Stomach (tissue), 19 donors: ENCODE measurements at places on chromosomes 1 and 21.
A peak's percentile ranks its signal among the peaks of the same experiment; 100 is the strongest.

GRCh38 chr21:32334980-32335531 is 36.4 kb downstream of the MRAP start:
- no peak overlapping the region for H3K27ac ChIP-seq
- no peak for DNase-seq
- no peaks in the 10 kb centered on the region for H3K27me3 ChIP-seq
- no peaks in the 10 kb centered on the region for H3K4me1 ChIP-seq
- no peak overlapping the region for H3K4me3 ChIP-seq

DNA sequence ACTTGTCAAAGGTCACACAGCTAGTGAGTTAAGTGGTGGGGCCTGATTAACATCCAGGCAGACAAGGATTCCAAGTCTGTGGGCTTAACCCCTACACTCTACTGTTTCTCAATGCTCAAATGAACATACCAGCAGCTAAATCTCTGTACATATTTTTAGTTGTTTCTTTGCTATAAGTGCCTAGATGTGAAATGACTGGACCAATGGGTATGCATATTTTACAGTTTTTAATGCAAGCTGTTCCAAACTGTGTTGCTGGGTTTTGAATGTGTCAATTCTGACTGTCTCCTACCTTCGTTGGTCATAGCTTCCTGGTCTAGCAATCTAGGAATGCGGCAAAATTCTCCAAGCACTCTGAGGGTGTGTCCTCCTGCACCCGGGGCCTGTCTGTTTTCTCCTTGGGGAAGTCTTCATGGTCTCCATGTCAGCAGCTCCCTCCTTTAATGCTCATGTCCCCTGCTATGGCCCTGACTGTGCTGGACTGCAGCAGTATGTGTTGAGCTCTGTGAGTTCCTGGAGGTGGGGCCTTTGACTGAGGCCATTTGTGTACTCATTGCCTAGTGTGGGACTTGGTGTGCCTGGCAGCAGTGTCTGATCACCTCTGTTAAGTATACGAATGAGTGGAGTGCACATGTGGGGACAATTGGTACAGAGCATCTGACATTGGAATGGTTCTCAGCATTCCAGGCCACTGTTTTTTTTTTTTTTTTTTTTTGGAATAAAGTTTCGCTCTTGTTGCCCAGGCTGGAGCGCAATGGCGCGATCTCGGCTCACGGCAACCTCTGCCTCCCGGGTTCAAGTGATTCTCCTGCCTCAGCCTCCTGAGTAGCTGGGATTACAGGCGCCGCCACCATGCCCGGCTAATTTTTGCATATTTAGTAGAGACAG is 72.9 kb upstream of the SLC2A1 start:
- H3K4me3 ChIP-seq = no peak overlapping the region
- no peaks in the 10 kb centered on the region for H3K36me3 ChIP-seq
- no peak for DNase-seq
- H3K27me3 ChIP-seq = no peaks in the 10 kb centered on the region
- H3K27ac ChIP-seq = no peak overlapping the region
- H3K4me1 ChIP-seq = peaks cover 12% of the 10 kb centered on the region

DNA sequence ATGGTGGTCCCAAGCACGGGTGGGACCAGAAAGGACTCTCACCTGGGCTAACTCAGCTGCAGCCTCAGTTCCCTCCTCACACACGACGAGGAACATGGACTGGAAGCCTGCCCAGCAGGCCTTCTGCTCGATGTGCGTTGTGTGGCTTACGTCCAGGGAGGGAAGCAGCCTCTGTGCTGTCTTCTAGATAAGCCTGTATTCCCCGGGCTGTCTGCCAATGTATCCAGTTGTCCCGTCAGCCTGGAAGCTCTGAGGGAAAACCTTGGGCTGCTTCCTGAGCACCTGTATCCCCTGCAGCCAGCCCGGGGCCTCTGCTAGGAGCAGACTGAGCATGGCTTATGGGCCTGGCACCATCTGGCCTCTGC is 10.5 kb downstream of the PCSK9 start:
- no peaks in the 10 kb centered on the region for H3K36me3 ChIP-seq
- no peak overlapping the region for H3K27ac ChIP-seq
- H3K4me1 ChIP-seq = no peaks in the 10 kb centered on the region
- H3K4me3 ChIP-seq = no peak overlapping the region

DNA sequence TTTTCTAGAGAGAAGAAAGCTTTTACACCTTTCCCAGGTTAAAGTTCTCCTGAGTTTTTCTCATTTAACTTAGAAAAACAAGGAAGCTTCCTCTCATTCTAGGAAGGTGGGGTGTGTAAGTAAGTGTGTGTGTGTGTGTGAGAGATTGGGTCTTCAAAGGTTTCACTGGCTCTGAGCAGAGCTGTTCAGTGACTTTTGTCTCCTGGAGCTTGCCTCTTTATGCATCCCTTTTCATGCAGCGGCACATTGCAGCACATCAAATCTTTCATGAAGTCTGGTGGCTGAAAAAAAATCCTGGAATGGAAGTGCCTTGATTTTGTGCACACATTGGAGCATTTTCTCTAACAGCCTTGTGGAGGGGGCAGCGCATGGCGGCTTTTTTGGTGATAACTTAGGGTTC is 3.4 kb downstream of the GPA33 start:
- no peaks in the 10 kb centered on the region for H3K4me1 ChIP-seq
- H3K36me3 ChIP-seq = no peaks in the 10 kb centered on the region
- H3K4me3 ChIP-seq = no peak overlapping the region
- H3K27ac ChIP-seq = no peak overlapping the region
- DNase-seq = no peak
- no peaks in the 10 kb centered on the region for H3K27me3 ChIP-seq

DNA sequence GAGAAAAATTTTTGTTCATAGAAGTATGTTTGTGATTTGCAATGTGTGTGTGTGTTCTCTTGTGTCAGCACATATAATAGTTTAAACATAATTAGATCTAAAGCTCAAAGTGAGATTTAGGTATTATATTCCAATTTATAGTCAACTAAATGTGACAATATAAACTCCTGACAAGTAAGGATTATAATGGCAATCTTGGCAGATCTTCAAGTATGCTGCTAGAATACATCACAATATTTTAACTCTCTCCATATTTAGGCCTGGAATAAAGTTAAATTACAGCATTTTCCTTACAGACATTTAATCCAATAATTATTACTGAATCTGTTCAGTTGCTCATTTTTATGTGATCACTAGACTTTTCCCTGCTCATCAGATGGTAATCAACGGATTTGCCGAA is 65.8 kb downstream of the LYPLAL1 start:
- H3K27ac ChIP-seq = no peak overlapping the region
- no peaks in the 10 kb centered on the region for H3K27me3 ChIP-seq
- no peak overlapping the region for H3K4me3 ChIP-seq

GRCh38 chr21:14095056-14095455 is 115.7 kb downstream of the LIPI start:
- DNase-seq = no peak
- no peak overlapping the region for H3K4me3 ChIP-seq
- H3K36me3 ChIP-seq = peaks cover 9% of the 10 kb centered on the region
- H3K27ac ChIP-seq = no peak overlapping the region
- no peaks in the 10 kb centered on the region for H3K4me1 ChIP-seq

GRCh38 chr1:153565529-153566374 is at the start of gene S100A2:
Gene S100A2 (minus strand): TSS chr1:153565844. CDS start chr1:153563877, 1,967 bp downstream.
- H3K27me3 ChIP-seq = no peaks in the 10 kb centered on the region
- H3K4me1 ChIP-seq = peaks cover 33% of the 10 kb centered on the region
- H3K4me3 ChIP-seq = no peak within 1 kb of the TSS
- H3K27ac ChIP-seq = peak within 1 kb of the TSS; percentile 92
- H3K36me3 ChIP-seq = no peaks in the 10 kb centered on the region

DNA sequence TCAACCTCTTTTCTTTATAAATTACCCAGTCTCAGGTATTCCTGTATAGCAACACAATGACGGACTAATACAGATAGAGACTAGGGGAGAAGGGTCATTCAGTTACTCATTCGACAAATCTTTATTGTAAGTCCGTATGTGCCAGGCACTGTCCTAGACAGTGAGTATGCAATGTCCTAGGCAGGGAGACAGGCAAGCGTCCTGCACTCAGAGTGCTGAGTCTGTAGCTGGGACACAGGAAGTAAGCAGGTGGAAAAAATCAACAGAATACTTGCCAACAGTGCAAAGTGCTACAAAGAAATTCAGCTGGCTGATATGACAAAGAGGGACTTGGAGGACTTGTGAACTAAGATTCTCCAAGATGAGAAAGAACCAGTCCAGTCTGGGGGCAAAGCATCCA is 92.2 kb upstream of the ZBTB40 start:
- H3K4me3 ChIP-seq = no peak overlapping the region
- peaks cover 85% of the 10 kb centered on the region for H3K27me3 ChIP-seq
- no peak overlapping the region for H3K27ac ChIP-seq
- no peaks in the 10 kb centered on the region for H3K4me1 ChIP-seq

GRCh38 chr1:245234217-245235081 is 79.7 kb downstream of the KIF26B start:
- H3K4me3 ChIP-seq = no peak overlapping the region
- no peak for DNase-seq
- H3K27ac ChIP-seq = no peak overlapping the region

DNA sequence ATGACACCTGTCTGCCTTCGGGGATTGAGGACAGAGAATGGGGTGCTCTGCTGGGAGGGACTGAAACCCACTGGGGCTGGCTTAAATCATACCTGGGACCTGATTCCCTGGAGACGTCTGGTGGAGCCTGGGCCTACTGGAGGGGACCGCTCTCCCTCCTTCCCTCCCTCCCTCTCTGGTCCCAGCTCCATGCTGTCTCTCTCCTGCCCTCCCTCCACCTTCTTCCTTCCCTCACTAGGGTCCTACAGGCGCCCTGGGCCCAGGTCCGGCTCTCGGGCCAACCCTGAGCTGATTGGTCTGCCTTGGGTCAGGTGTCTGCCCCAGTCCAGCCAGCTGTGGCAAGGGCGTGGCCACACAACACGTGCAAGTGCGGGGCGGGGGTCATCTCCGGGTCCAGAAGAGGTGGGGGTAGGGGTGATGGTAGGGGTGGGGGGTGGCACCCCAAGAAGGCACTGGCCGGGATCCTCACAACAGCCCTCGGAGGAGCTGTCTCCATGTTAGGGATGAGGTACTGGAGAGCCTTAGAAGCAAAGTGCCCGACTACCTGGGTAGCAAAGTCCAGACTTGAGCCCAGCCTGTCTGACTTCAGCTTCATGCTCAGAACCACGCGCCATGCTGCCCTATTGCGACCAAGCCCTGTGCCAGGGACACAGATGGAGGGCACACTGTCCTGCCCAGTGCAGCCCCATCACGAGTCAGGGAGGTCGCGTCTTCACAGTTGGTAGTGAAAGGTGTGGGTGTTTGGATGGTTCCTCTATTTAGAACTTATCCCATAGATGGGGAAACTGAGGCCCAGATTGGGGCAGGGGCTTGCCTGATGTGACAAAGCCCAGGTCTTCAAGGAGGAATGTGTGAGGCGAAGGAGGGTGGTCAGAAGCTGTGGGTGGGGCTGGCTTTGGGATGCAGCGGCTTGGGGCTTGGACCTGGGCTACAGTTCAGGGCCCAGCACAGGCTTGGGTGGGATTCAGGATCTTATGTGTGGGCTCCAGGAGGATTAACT is 574.1 kb downstream of the PTPRU start:
- DNase-seq = peak; percentile 18
- H3K4me3 ChIP-seq = no peak overlapping the region
- H3K27ac ChIP-seq = no peak overlapping the region
- H3K27me3 ChIP-seq = peaks cover 32% of the 10 kb centered on the region

GRCh38 chr1:173208146-173208545 is 1.0 kb upstream of the TNFSF4 start:
- no peak for DNase-seq
- no peaks in the 10 kb centered on the region for H3K36me3 ChIP-seq
- no peak overlapping the region for H3K27ac ChIP-seq
- H3K4me3 ChIP-seq = no peak overlapping the region

GRCh38 chr1:197143276-197143675 is 3.2 kb downstream of the ASPM start:
- DNase-seq = no peak
- H3K27me3 ChIP-seq = peaks cover 24% of the 10 kb centered on the region
- peaks cover 27% of the 10 kb centered on the region for H3K4me1 ChIP-seq

- H3K4me3 ChIP-seq = no peak overlapping the region
- H3K36me3 ChIP-seq = no peaks in the 10 kb centered on the region
- H3K27ac ChIP-seq = no peak overlapping the region
- H3K4me1 ChIP-seq = no peaks in the 10 kb centered on the region
- H3K27me3 ChIP-seq = no peaks in the 10 kb centered on the region
Observed at GRCh38 chr1:143699115-143699514, 272.7 kb downstream of the FAM72C start.

DNA sequence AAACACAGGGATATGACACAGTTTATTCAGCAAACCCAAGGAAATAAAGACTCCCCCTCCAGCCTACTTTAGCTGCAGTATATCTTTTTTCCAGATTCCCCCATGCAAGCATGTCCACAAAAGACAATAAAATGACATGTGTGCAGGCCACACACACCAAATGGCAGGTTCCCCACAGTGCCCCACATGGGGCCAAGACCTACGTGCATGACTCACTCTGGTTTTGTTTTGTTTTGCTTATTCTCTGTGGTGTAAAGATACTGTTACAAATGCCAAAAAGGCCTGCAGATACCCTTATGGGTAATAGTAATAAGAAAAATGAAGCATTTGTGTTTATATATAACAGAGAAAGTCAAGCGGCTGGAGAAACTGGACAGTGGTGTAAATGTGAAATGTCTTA is 71.6 kb downstream of the RD3 start:
- H3K4me1 ChIP-seq = peaks cover 6% of the 10 kb centered on the region
- H3K27ac ChIP-seq = no peak overlapping the region
- DNase-seq = no peak
- H3K4me3 ChIP-seq = no peak overlapping the region
- no peaks in the 10 kb centered on the region for H3K36me3 ChIP-seq

DNA sequence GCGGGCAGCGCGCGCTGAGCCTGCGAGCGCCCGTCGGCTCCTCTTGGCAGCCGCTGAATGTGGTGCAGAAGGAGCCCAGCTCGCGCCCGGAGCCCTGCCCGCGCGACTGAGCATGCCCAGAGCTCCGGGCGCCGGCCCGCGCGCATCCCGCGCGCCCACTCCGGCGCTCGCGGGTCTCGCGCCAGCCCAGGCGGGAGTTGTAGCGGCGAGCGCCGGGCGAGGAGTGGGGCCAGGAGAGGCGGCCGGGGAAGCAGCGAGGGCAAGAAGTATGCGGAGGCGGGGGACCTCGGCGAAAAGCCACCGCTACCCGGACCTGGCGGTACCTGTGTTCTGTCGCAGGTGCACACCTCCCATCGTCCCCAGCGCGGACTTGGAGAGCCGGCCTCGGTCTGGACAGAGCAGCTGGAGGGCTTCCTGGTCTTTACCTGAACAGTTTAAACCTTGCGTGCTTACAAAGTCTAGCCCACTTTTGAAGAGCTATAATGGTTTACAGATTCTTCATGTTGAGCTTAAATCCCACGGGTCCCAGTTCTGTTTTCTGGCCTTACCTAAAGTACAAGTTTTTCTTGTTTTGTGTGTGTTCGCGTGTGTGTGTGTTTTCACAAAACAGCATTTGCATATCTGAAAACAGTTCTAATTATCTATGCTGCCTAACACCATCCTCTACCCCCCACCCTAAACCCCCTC is at the start of gene DDAH1:
DDAH1 (minus strand) TSS at position 61 of the 687 bp plus-strand sequence. CDS start 114 bp downstream, outside the sequence.
- H3K36me3 ChIP-seq = no peaks in the 10 kb centered on the region
- H3K4me3 ChIP-seq = peak within 1 kb of the TSS; percentile 76
- peaks cover 54% of the 10 kb centered on the region for H3K4me1 ChIP-seq
- DNase-seq = peak; percentile 83
- H3K27me3 ChIP-seq = no peaks in the 10 kb centered on the region
- H3K27ac ChIP-seq = peak within 1 kb of the TSS; percentile 88
